ENCODE measurements at places on chromosomes 13 and 19.

- no peak for DNase-seq
Measured at GRCh38 chr13:68030152-68030809, 800.1 kb upstream of the PCDH9 start.

GRCh38 chr13:60433505-60433904, 36.5 kb downstream of the TDRD3 start:
- no peak for DNase-seq

GRCh38 chr19:2516727-2517126, 40.8 kb downstream of the GADD45B start:
- no peak for DNase-seq

- no peak for DNase-seq
Measured at GRCh38 chr13:113155201-113155600, 3.2 kb upstream of the PROZ start.

DNA sequence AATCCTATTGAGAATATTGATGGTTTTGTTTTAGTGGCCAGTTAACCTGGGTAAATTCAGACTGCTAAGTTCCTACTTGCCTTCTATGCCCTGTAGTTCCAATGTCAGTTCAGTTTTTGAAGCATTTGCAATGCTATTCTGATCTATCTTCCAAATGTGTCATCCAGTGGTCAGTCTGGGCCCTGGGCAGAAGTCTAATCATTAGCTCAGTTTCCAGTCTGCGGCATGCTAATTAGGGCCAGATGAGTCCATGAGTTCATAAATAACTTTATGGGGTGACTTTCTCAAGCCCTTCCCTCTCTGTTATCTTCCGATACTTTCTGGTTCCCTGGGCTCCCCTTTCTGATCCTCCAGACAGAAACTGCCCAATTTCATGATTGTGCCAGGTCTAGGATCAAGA, 32.7 kb downstream of the FAM187B start:
- no peak for DNase-seq

- no peak for DNase-seq
Measured at GRCh38 chr19:1132552-1133383, 29.0 kb downstream of the GPX4 start.

GRCh38 chr13:113028336-113029060, 59.5 kb downstream of the MCF2L start:
- DNase-seq = no peak

- DNase-seq = no peak
Measured at GRCh38 chr19:45816236-45817009, 1.3 kb upstream of the RSPH6A start.

- DNase-seq = no peak
Measured at GRCh38 chr13:95298971-95299621, 2.2 kb downstream of the ABCC4 start.

DNA sequence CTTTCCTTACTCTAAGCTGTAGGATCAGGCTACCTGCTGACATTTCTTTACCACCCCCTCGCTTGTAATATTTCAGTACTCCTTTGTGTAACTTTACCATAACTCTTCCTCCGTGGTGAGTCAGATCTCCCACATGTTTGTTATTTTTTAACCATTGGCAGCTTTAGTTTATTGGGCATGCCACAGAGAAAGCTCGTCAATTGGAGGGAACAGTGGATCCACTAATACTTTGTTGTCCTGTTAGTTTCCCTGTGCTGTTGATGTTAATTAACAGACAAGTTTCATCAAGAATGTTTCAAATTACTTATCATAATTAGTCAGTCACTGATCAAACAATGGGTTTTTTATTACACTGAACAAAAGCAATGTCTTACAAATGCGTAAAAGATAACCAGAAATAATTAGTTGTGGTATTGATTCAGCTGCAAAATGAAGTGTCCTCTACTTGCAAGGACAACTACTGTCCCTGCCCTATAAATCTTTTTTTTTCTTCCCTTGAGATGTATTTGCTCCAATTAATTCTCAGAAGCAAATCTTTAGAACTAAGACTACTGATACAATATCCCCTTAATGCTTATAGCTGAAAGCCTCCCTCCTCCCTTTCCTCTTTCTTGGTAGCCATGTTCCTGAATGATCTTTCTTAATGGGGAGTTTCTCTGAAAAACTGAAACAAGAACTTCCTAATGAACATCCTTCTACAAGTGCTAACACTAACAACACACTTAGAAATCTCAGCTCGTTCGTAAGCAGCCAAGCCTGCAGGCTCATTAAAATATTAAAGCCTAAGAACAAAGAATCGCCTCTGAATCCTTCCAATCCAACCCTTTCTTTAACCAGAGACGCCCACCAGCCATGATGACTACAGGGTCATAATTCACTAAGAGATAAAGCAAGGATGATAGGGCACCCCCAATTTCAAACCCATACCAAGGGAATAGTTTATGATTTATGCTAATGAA, 22.2 kb downstream of the EFNB2 start:
- DNase-seq = no peak

GRCh38 chr13:20181188-20181587, 11.6 kb downstream of the GJB2 start:
- no peak for DNase-seq

DNA sequence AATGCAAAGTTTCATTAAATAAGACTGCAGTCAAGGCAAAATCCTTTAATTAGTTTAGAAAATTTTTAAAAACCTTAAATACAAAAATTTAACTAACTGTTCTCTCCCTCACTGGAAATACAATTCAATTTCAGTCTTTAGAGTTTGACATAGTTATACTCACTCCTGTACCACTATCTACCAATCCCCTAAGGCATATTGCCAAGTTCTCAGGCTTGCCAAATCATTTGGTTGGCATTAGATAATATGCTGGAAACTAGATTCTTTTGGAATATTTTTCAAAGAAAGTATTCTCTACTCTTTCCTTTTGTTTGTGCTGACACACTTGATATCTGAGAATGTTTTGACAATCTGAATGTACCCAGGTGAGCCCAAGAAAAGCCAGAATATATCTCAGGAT, 77.2 kb downstream of the TSC22D1 start:
- no peak for DNase-seq

- DNase-seq = no peak
Measured at GRCh38 chr13:49343255-49343654, 95.5 kb downstream of the CDADC1 start.

GRCh38 chr19:9673912-9674662, 813 bp downstream of the ZNF562 start:
- DNase-seq = peak; percentile 9

DNA sequence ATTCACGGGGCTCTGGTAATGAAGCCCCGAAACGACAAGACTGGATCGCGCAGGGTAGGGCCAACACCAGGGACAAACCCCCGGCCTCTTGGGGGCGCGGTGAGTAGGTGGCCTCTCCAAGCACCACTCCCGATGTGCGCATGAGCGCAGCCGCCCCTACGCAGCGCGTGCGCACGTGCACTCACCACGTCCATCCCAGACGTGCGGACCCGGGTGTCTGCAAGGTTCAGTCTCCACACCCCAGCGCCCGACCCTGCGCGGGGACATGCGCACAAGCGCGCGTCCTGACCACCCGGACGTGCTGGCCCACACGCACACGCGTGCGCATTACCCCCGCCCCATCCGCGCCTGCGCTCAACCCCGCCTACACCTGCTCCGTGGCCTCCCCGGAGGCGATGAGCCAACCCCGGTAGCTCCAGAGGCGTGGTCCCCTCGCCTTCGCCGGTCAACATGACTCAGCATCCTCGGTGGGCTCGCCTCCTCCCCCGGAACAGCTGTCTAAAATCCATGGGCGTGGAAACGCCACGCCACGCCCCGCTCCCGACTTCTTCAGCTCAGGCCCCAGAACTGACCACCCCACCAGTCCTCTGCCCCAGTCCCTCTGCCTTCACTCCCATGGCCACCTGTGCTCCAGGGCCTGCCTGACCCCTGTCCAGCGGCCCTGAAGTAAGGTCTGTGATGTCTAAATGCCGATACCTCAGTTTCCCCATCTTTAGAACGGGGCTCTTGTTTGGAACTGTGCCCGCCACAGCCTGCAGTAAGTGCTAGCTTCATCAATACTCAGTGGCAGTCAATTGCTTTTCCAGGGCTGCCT, 5.6 kb upstream of the GPI start:
- DNase-seq = peak; percentile 96

DNA sequence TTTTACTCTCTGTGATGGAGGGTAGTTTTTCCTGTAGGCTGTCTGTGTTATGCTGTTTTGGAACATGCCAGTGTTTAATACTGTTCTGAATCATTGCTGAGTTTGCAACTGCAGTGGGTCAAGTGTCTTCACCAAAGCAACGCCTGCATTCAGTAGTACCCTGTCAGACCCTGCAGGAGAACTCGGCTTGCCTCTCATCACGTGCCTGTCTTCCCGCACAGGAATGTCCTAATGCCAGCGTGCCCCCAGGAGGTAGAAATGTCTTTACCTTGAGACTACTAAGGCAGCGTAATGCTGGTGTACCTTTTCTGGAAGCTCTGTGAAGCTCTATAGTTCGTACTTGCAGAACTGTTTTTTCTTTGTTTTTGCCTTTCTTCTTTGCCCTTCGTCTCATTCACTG, 42.3 kb downstream of the POLR1D start:
- DNase-seq = no peak

DNA sequence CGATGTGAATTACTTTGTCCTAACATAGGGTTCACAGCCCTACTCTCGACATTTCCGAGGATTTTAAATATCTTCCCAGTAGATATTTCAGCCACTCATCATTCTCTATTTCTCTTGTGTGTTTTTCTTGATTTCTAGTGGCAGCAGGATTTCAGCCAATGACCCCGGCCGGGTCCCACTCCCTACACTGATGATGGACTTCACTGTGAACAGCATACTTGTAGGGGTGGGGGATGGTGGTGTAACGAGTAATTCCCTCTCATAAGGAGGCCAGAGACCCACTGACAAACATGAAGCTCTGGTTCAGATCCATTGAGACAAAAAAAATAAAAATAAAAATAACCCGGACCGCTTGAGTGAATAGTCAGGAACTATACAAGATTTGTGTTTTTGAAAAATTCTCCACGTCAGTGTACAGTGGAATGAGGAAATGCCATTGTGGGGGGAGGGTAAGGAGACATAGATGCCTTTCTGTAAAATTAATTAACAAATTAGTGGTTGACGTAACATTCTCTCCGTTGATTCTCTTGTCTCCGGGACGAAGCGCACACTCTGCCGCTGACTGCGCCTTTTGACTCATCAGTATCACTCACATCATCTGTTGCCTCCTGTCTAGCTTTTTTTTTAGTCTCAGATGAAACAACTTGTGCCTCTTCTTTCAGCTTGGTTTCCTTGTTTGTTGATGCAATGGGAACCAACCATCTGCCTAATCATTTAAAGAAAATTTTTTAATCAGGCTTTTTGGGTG, 48.8 kb upstream of the IRS2 start:
- DNase-seq = no peak

DNA sequence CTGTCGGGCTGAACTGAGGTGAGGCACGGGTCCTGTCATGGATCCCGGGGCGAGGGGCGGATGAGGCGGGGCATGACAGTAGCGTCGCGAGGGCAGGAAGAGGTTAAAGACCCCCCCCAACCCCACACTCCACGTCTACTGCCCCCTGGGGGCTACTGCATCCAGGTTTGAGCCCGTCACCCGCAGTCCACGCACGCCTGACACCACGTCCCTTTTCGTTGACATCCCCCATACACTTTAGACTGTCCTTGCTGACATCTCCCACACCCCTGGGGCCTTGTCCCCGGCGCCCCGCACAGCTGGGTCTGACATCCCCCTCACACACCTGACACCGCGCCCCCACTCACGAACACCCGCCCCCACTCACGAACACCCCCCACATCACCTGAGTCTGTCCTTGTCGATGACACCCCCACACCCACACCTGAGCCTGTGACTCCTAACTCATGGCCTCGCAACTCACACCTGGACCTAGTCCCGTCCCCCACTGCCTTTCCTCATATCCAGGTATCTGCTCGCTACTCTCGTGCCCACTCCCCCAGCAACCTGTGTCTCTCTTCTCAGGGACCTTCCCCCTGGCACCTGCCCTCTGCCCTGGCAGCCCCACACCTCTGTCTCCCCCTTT, 416 bp downstream of the SLC25A42 start:
- no peak for DNase-seq

- DNase-seq = no peak
Measured at GRCh38 chr13:33633701-33634545, 184.0 kb upstream of the RFC3 start.

DNA sequence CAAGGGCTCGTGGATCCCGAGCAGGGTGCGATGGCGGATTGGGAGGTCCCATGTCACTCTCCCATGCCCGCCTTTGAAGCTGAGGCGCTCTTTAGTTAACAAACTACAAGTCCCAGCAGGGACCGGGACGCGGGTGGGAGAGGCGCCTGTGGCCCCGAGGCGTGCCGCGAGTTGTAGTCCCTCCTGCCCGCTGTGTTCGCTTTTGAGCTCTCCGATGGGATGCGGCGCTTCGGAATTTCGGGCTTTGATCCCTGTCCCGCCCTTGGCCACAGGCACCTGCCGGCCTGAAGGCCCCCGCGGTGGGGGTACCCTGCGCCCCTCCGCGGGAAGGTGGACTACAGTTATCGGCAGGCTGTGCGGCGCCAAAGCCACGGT, 11.0 kb downstream of the CYTH2 start:
- DNase-seq = peak; percentile 17

- no peak for DNase-seq
Measured at GRCh38 chr13:96172066-96172465, 82.2 kb downstream of the HS6ST3 start.

- peak; percentile 63 for DNase-seq
Measured at GRCh38 chr19:3801412-3802096, 15.4 kb upstream of the MATK start.

DNA sequence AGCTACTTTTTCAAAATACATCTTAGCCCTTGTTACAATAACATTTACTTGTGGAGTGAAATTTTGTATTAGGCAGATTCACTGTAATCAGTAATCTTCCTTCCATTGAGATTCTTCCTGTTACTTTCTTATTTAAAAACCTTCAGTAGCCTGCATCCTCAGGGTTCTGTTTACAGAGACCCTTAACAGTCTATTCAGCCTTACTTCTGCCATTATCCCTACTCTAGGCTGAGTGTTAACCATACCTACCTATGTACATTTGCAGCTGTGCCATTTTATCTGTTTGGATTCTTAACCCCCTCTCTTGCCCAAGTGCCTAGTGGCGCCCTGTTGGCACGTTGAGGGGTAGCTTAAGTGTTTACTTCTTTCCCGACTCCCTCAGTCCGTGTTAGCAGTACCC, 71.9 kb downstream of the LRCH1 start:
- no peak for DNase-seq

- DNase-seq = no peak
Measured at GRCh38 chr13:44763615-44764301, 187.6 kb upstream of the TSC22D1 start.

GRCh38 chr19:50657222-50657669, 8.0 kb downstream of the C19orf81 start:
- DNase-seq = no peak

GRCh38 chr19:29875931-29876330, 64.1 kb downstream of the CCNE1 start:
- DNase-seq = no peak

GRCh38 chr19:4032436-4032835, 24.9 kb downstream of the PIAS4 start:
- DNase-seq = no peak

DNA sequence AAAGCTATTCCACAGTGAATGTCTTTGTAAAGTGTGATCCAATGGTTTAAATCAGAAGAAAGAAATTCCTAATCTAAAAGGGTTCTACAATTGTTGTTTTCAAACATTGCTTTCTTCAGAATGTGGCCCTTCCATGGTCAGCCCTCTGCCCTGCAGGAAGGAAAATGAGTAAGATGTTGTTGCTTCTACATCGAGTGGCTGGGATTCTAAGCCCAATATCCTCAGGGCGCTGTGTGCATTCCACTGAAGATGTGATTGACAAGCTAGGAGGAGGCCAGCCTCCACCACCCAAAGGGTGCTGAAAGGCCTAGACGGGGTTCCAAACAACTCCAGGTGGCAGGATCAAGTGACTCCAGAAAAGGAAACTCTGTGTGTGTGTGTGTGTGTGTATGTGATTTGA, 316.9 kb upstream of the TSHZ3 start:
- no peak for DNase-seq
